D341Med (cell line): ENCODE measurements at places on chromosomes 2 and 18.

DNA sequence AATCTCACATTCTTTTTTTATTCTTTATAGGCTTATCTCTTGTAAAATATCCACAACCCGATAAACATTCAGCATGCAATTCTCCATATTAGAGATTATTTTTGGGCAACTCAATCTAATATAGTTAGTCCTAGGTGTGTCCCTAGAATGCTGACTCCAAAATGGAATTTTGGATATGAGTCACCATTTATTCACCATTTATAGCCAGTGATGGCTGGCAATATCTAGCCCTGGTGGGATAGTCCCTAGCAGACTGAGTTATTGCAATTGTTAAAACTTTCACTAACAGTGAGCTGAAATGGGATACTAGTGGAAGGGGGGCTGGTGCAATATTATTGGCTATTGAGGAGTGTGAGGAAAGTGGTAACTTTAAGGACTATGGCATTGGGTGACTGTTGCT is 401.6 kb downstream of the SLC4A3 start:
- DNase-seq, result no peak

GRCh38 chr2:190477661-190478454 is 56.7 kb downstream of the NEMP2 start:
- no peak for DNase-seq

- DNase-seq, result no peak
Observed at GRCh38 chr2:29382486-29382885, 267.3 kb downstream of the CLIP4 start.

DNA sequence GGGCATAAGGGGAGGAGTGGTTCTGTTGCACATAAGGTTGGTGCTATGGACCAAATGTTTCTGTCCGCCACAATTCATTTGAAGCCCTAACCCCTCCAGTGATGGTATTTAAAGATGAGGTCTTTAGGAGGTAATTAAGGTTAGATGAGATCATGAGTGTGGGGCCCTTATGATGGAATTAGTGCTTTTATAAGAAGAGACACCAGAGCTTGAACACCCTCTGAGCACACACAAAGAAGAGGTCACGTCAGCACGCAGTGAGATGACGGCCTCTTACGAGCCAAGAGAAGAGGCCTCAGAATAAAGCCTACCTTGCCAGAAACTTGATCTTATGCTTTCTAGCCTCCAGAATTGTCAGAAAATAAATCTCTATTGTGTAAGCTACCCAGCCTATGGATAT is 386.4 kb upstream of the CYRIA start:
- no peak for DNase-seq

GRCh38 chr18:80133124-80133523 is 24.1 kb downstream of the ADNP2 start:
- DNase-seq, result no peak

DNA sequence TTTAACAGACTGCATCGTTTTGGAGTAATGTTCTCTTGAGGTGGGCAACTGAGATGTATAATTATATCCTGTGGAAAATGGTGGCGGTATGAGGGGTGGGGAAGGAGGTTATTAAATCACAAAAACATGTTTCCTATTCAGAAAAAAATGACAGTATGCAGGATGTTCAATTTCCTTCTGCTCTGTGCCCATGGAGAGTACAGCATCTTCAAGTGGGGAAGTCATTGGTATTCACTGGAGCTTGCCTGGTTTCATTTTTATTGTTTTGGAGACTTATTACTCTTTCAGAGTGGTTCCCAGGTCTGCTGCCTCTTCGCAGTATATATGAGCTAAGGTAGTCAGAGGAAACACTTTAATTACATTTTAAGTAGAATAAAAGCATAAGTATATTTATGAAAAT is 318.8 kb upstream of the RAB12 start:
- no peak for DNase-seq

DNA sequence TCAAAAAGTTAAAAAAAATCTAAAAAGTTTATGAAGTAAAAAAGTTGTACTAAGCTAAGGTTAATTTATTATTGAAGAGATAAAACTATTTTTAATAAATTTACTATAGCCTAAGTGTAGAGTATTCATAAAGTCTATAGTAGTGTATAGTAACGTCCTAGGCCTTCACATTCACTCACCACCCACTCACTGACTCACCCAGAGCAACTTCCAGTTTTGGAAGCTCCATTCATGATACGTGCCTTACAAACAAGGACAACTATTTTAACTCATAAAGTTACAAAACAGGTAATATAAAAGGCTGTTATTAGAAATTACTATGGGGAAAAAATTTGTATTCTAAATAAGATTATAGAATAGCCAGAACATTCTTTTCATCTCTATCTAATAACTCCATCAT is 158.9 kb upstream of the FN1 start:
- DNase-seq, result no peak

DNA sequence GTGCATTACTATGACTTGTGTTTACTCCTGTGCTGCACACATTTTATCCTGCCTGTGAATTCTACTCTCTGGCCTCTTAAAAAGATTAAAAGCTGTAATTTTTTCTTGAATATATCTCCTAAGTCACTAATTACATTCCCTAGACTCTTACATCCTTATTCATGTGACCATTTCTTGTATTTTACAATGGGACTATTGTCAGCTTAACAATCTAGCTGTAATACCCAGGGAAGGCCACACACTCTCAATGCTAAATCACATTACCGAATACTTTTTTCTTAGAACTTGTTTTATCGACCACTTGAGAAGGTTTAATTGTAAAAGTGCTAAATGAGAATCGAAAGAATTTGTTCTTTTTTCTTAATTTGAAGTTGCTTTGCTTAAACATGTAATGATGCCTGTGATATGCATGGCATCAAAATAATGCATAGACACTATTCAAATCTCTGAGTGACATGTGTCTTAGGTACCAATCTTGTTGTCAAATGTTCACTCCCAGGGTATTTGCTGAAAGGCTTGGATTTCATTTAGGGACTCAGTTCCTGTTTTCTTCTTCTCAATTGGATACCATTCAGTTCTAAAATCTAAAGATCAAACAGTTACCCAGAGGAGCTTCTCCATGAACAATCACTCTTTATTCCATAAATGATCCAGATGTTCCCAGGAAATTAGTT is 498.5 kb downstream of the DPP10 start:
- DNase-seq, result no peak

- peak; percentile 28 for DNase-seq
Observed at GRCh38 chr18:79641722-79642497, 37.7 kb upstream of the CTDP1 start.

DNA sequence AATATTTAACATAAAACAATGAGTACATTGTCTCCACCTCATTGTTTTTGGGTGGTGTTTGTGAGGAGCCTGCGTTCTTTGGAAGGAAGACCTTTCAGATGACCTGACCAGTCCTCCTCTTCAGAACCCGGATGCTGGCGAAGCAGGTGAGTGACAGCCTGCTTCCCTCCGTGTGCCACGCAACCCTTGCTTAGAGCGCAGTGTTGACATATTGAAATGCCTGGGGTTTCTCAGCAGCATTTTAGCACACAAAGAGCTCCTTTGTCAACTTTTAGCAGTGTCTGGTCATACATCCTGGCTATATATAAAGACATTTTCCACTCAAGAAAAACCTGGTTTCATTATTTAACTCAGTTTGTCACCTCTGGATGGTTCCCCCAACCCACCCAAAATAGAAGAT is 335.7 kb upstream of the POU3F3 start:
- no peak for DNase-seq

- no peak for DNase-seq
Observed at GRCh38 chr18:72674710-72675109, 130.6 kb upstream of the CBLN2 start.

DNA sequence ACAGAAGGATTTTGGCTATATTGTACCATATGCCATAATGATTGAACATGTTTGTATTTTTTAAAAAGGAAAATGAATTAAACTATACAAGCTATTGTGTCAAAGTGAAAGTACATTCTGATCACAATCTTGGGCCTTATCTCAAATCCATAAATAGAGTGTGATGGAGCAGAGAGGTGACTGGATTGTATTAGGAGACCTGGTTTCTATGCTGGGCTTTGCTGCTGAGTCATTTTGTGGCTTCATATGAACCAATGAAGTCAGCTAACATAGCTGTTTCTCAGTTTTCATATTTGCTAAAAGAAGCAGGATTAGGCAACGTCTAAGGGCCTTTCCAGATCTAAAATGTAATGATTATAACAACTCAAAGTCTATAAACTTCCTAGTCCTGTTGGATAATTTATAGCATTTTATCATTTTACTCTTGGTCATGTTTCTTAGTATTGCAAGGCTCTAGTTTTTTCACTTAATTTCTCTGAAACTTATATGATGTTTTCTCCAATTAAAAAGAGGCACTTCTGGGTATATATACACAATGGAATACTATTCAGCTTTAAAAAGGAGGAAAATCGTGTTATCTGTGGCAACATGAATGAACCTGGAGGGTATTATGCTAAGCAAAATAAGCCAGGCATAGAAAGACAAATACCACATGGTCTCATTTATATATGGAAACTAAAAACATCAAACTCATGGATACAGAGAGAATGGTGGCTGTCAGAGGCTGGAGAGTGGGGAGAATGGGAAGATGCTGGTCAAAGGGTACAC is 112.3 kb downstream of the MEP1B start:
- no peak for DNase-seq

DNA sequence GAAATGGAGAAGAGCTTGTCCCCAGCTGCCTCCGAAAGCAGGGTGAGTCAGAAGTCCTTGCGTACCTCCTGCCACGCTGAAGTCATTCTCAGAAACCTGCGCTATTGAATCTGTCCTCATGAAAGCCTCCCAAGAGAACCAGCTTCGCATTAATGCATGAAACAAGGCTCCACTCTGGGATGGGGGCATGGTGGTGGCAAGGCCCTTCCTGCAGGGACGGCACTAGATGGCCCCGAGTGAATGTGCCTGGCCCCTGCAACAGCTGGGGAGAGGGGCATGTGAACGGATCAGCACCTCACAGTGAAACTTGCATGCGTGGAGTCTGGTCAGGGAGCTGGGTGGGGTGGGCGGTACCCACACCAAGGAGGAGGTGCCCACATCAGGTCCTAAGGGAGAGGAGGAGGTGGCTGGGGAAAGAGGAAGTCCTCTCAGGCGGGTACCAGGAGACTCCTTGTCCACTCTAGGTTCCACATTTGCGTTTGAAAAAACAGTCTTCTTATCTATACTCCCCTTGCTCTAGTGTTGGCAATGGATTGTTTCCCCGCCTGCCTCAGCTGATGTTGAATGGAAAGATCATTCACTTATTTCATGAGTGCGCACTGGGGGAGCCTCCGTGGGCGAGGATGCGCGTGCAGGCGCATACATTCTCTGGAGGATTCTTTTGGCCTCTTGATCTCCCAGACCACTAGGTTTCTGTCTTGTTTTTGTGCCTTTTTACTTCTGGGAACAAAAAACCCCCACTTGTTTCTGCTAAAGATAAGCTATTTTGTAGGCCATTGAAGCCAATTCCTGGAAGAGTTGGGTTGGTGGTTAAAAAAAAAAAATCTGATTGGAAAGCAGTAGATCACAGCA is 104.7 kb downstream of the KLHL29 start:
- no peak for DNase-seq

- no peak for DNase-seq
Observed at GRCh38 chr18:35110554-35111485, 69.6 kb downstream of the MAPRE2 start.

DNA sequence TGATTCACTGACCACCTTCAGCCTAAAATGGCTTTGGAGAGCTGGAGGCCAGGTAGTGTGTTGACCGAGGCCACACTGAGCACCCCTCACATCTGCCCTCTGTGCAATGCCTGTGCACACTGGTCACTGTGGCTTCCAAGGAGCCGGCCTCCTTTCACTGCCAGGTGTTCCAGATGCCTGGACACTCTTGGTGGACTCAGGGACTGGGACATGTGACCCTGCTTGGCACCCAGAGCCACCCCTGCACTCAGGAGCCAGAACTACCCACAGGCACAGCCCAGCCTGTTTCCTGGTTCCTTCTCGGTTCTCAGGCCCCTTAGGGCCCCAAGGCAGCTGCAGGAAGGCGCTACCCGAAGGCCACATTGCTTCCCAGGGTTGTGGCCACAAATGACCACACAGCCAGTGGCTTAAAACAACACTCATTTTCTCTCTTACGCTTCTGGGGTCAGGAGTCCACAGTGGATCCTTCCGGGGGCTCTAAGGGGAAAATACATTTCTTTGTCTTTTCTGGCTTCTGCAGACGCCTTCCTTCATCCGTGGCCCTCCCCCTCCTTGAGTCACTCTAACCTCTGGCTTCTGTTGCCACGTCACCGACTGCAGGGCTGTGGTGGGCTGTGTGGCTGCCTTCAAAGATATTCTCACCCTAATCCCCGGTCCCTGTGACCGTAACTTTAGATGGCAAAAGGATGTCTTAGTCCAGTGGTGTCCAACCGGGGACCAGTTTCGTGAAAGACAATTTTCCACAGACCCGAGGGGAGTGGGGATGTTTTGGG is 78.6 kb downstream of the ASB1 start:
- DNase-seq, result peak; percentile 12

- no peak for DNase-seq
Observed at GRCh38 chr2:164896634-164897355, 55.2 kb upstream of the COBLL1 start.

GRCh38 chr2:128438091-128438490 is 119.4 kb upstream of the HS6ST1 start:
- no peak for DNase-seq

DNA sequence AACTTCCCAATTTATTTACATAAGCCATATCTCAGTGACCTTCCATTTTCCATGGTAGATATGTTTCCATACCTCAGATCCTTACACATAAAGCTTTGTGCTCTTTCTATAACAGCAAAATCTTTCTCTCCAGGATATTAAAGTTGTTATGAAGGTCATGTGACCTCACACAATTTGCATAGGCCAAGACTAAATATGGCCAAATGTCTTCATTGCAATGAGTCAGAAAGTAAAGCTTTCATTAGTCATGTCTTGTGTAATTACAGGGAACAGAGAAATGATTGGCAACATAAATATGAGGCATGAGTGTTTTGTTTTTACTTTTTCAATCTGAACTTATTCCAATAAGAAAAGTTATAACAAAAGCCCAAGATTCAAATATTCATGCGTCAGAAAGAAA is 243.5 kb downstream of the ASXL3 start:
- no peak for DNase-seq

DNA sequence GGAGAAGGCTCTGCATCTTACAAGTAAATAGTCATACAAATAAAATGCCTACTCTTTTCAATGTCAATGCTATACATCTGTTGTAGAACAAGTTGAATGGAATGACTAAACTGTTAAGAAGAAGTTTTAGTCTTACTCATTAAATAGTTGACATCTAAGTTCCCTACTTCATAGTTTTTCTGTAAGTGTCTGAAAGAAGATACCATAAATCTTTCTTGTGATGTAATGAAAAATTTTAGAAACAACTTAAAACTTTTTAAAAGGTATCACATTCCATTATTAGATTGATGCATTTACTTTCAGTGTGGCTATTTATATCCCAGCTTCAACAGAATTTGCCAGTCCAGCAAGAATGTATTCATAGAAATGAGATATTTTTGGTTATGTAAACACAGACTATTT is 185.2 kb upstream of the EPC2 start:
- DNase-seq, result no peak
